ENCODE measurements at places on chromosomes 6 and 20.

DNA sequence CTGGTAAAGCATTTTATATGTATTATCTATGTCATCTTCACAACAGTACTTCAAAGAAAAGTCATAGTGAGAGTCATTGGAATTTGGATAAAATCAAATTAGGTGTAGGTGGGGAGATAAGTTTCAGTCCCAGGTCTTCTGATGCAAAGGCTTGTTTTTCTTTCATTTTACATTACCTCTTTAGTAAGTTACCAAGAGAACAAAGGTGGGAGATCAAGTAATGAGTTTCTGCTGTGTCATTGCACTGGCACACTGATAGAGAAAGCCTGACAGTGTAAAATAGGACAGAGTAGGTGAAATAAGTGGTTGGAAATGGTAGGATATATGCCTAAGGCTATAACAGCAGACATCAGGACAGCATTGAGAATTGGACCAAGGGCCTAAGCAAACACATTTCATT, 250.4 kb downstream of the NKAIN2 start:
- no peak for DNase-seq

- DNase-seq = no peak
Observed at GRCh38 chr6:63543001-63543400, 29.3 kb upstream of the LOC128125822 start.

DNA sequence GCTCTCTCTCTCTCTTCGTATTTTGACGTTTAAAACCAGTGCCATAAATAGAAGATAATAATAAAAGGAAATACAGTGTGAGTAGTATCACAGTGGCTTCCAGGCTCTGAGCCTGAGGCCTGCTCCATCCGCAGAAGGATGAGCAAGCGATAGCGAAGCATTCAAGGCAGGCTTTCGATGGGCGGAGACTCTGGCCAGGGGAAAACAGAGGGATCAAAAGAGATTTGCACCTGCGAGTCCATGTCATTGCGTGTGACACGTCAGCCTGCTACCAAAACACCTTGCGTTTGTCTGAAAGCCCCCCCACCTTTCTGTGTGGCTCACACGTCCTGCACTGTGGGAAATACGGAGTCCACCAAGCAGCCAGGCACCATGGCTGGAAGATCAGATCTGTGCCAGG, 377.3 kb upstream of the SULF2 start:
- DNase-seq = no peak

DNA sequence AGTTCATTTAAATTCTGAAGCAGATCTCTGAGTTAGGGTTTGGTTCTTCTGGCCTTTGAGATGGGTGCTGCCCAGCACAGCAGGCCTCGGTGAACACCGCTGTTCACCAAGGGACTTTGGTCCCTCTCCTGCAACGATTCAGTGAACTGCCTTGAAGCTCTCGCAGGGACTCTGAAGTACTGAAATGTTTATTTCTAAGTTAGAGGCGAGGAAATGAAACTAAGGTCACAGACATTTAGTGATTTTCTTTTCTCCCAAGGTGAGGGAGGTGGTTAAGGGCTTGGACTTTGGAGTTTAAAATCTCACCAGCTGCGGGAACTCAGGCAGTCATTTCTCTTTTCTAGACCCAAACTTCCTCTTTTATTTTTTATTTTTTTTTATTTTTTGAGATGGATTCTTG, 26.2 kb downstream of the E2F3 start:
- DNase-seq = no peak
